T-helper 17 cell (primary cell): ENCODE measurements at places on chromosomes 1 and 21. TPM values are rescaled to one million over a fixed set of nuclear protein-coding genes. Genes with fewer than 3 reads are reported as not detected.
A peak's percentile ranks its signal among the peaks of the same experiment; 100 is the strongest.

TOMM20 gene
- 105 TPM for total RNA-seq

ZNF691 gene
- 2.6 TPM for total RNA-seq

S100A2 gene
- 0.52 TPM for total RNA-seq

FCGR3A gene
- 4.3 TPM for total RNA-seq

DNA sequence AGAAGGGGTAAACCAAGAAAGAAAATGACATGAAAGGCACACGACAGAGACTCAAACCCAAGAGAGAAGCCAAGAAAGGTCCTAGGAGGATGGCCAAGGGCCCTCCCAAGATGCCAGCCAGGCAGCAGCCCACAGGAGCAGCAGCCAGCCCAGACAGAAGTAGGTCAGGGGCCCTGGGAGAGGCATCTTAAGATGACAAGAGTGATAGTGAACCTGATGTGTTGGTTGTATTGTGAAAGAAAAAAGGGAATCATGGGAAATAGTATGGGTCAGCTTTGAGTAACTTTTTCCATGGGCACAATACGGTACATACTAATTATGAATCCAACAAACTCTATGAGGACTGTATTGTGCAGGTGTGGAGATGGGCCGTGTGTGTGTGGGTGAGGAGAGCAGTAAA is 3.3 kb downstream of the CCSAP start:
- H3K27me3 ChIP-seq, result no peaks in the 10 kb centered on the region
- peak overlapping the region; percentile 98 for H3K27ac ChIP-seq
- DNase-seq, result no peak
- peaks cover 8% of the 10 kb centered on the region for H3K36me3 ChIP-seq
- peak overlapping the region; percentile 97 for H3K4me3 ChIP-seq

DNA sequence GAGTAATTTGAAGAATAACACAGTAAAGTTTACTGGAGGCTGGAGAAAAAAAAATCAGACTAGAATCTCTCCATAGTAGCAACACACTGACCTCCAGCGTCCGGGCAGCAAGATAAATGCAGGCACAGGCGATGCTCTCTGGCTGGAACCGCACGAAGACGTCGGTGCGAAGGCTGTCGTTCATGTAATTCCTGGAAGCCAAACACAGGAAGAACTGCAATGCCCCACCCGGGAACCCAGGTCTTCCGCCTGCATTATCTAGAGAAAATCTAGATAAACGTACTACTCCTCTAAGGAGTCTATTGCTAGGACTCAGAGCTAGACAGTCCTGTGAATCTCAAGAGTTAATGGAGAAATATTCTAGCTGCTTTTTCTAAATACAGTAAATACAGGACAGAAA is 8.5 kb downstream of the CCNL2 start:
- no peaks in the 10 kb centered on the region for H3K27me3 ChIP-seq
- DNase-seq, result no peak
- H3K4me3 ChIP-seq, result no peak overlapping the region
- H3K36me3 ChIP-seq, result peaks cover 4% of the 10 kb centered on the region

DNA sequence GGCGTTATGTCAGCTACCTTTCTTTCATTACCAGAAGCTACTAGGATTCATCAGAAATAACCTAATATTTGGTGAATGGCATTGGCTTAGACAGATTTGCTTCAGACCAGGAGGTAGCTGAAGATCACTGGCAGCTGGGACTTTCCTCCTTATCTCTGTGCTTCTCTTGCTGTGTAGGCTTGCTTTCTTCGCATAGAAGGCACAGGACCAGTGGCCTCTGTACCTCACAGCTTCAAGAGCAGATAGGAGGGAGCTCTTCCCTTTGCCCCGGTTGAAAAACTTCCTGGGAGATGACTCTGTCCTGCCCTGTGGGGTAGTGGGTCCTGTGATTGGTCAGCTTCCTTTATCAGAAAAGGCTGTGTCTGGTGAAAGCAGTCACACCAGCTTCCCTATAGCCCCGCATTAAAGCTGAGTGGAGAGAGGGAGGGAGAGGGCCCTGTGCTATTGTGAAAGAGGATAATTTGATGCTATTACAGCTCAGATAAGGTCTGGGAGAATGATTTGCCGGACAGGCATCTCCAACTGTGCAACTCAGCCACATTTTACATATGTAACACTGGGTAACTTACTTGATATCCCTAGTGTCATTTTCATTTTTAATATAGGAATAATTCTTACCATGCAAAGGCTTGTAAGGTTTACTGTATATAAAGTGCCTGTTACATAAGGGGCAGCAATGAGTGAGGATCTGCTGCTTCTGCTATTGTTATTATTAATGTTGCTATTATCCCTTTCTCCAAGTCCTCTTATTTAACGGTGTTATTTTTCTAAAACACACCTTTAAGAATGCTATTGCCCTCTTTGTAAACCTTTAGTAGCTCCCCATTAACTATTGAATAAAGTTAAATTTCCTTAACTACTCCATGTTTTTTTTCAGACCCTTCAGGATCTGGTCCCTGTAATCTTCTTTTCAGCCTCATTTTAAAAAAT is 31.6 kb downstream of the OSBPL9 start:
- H3K4me3 ChIP-seq, result no peak overlapping the region
- H3K27ac ChIP-seq, result no peak overlapping the region
- DNase-seq, result no peak
- no peaks in the 10 kb centered on the region for H3K27me3 ChIP-seq

DNA sequence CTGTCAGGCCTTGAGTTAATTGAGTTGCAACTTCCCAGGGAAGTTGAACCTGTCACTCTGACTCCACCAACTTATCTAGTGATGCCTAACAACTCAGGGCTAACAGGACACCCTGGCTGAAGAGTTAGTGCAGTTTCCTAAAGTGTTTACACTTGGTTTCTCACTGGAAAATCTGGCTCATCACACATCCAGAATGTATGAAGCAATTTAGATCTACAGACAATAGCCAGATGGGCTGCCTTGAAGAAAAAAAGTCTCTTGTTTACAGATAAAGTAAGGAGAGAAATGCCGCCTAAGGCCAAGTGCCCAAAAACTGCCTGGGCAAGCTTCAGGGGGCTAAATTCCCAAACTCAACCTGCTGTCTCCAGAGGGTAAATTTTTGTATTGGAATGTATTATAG is 446.3 kb upstream of the NCAM2 start:
- no peaks in the 10 kb centered on the region for H3K27me3 ChIP-seq
- no peak for DNase-seq
- H3K4me1 ChIP-seq, result no peaks in the 10 kb centered on the region
- no peak overlapping the region for H3K27ac ChIP-seq

DNA sequence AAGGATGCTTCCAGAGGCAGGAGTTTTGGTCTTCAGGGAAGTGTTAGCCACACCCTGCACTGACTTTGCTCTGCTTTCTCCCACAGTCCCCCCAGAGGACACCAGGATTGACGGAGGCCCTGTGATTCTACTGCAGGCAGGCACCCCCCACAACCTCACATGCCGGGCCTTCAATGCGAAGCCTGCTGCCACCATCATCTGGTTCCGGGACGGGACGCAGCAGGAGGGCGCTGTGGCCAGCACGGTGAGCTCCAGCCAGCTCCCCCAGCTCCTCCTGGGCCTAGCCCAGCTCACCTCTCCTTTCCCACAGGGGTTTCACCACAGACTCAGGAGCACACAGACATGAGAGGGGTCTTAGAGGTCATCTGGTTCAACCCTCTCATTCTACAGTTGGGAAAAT is 90.9 kb downstream of the KIRREL1 start:
- H3K36me3 ChIP-seq, result no peaks in the 10 kb centered on the region
- peaks cover 24% of the 10 kb centered on the region for H3K27me3 ChIP-seq
- no peak for DNase-seq
- H3K27ac ChIP-seq, result no peak overlapping the region
- H3K4me3 ChIP-seq, result no peak overlapping the region

DNA sequence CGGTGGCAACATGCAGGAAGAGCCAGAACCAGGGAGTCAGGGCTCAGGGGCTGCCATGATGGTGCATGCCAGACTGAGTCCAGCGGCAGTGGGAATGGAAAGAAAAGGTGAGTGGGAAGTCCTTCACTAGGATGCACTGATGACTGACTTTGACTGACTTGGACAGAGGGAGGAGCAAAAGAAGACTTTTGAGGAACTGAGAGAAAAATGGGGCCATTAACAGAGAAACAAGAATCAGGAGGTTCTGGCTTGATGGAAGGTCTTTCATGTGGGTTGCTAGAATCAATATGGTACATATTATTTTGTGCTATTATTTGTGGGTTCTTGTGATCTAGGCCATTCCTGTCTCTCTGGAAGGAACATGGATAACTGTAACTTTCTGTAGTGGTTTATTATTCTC is 454.6 kb upstream of the PROX1 start:
- no peak for DNase-seq
- H3K27ac ChIP-seq, result no peak overlapping the region
- no peaks in the 10 kb centered on the region for H3K36me3 ChIP-seq
- no peaks in the 10 kb centered on the region for H3K27me3 ChIP-seq

GRCh38 chr1:230292689-230293389 is 133.3 kb downstream of the PGBD5 start:
- peaks cover 51% of the 10 kb centered on the region for H3K27me3 ChIP-seq
- H3K27ac ChIP-seq, result no peak overlapping the region
- peaks cover 6% of the 10 kb centered on the region for H3K4me1 ChIP-seq
- H3K36me3 ChIP-seq, result no peaks in the 10 kb centered on the region
- no peak overlapping the region for H3K4me3 ChIP-seq
- DNase-seq, result no peak
